Naive thymus-derived CD8-positive, alpha-beta T cell (primary cell): ENCODE measurements at places on chromosomes 1 and 21.

DNA sequence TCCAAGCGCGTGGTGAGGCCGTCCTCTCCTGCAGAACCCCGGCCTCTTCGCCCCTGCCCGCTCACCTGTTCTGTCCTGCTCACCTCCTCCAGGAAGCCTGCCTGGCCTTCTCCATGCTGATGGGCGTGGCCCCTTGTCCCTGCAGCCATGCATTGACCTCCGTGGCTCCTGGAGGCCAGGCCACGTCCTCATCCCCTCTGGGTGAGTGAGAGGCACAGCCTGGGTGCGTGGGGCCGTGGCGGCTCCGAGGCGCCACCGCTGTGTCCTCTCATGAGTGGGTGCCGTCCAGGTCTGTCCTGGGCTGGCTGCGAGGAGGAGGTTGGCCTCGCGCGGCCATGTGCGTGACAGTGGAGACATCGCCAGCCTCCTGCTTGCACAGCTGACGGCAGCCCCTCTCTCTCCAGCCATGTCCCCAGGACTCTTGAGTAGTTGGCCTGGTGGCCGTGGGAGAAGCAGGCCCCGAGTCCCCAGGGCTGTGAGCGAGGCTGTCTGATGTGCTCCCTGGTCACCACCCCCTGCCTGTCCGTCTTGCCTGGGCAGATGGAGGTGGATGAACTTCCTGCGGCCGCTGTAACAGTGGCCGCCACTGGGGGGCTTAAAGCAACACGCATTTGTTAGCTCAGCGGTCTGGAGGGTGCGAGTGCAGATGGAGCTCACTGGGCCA, 58.1 kb downstream of the PRKCZ start:
- no peak for DNase-seq

- no peak for DNase-seq
Observed at GRCh38 chr1:235821361-235821981, 45.2 kb downstream of the LYST start.

DNA sequence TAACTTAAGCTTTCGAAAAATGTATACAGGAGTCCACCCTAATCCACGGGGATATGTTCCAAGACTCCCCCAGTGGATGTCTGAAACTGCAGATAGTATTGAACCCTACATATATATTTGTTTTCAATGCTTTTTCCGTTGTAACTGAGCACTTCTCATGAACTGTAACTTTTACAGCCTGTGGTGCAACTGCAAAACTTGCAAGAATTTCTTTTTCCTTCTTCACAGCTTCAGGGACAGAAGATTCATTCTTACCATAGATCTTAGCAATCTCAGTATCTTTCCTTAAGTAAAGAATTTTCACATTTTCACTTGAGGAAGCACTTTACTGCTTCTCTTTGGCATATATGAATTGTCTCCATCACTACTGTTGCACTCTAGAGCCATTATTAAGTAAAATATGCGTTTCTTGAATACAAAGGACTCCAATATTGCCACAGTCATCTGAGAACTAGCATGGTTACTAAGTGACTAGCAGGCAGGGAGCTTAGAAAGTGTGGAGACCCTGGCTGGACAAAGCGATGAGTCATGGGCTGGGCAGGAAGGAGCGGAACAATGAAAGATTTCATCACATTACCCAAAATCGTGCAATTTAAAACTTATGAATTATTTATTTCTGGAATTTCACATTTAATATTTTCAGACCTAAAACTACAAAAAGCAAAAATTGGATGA, 14.1 kb downstream of the DPYD start:
- DNase-seq, result no peak

- no peak for DNase-seq
Observed at GRCh38 chr21:35217504-35218060, 168.5 kb upstream of the RUNX1 start.
